ENCODE measurements at places on chromosomes 6 and 20. TPM values are rescaled to one million over a fixed set of nuclear protein-coding genes. Genes with fewer than 3 reads are reported as not detected.

GRCh38 chr20:316316-317068 lies 8.9 kb upstream of the SOX12 start:
- no peak for DNase-seq

GRCh38 chr6:138809677-138810076 lies 13.8 kb downstream of the ECT2L start:
- DNase-seq, result no peak

DNA sequence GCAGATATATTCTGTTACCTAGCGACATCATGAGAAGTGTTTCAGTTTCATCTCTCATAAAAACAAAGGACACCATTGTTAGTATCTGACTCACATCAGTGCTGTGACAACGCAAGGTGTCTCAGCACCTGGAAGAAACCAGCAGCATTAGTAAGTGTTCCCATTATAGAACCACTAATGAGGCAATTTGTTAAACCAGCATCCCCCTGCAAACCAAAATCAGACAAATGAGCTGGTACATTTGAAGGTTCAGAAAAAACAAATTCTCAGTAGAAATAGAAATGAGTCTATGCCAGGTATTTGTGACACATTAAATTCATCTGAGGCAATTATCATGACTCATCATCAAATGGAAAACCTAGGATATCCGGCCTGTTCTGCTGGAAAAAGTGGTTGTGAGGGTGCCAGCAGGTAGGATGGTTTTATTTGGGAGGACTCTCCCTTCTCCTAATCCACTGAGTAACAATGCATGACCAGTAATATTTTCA lies 151.7 kb downstream of the TMEM200A start:
- DNase-seq, result no peak

DNA sequence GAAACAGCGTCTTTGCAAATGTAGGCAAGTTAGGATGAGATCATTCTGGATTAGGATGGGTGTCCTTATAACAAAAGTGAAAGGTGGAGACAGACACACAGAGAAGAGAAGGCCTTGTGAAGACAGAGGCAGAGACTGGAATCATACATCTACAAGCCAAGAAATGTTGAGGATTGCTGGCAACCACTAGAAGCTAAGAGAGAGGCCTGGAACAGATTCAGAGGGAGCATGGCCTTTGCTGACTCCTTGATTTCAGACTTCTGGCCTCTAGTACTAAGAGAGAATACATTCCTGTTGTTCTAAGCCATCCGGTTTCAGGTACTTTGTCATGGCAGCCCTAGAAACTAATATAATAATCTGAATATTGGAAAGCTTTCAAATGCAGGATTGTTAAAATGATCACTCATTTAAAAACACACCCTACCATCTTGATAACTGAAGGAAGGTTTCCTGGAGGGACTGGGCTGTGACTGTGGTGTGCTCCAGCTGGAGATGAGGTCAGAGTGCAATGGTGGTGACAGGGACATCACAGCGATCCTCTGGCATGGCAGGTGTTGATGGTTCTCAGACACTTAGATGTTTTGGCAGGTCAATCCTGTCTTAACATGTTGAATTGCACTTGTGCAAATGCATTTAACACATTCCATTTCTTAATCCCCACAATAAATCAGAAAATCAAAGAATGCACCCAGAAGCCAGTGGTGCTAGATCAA lies 25.1 kb downstream of the CD83 start:
- no peak for DNase-seq

DNA sequence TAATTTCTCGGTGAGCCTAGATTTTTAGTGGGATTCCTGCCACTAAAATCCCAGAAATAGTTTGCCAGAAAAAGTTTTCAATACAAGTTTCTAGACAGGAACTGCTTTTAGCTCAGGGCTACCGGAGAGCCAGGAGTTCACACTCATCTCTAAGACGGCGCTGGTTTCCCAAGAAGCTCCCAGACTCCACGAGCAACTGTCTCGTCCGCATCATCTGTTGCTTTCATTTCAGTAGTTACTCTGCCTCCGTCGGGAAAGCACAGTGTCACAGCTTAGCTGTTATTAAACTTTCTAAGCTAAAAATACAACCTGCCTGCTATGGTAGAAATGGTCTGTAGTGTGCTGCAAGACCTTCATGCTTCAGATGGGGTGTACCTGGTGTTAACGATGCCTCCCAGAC lies 197.3 kb upstream of the SNX9 start:
- DNase-seq, result no peak

DNA sequence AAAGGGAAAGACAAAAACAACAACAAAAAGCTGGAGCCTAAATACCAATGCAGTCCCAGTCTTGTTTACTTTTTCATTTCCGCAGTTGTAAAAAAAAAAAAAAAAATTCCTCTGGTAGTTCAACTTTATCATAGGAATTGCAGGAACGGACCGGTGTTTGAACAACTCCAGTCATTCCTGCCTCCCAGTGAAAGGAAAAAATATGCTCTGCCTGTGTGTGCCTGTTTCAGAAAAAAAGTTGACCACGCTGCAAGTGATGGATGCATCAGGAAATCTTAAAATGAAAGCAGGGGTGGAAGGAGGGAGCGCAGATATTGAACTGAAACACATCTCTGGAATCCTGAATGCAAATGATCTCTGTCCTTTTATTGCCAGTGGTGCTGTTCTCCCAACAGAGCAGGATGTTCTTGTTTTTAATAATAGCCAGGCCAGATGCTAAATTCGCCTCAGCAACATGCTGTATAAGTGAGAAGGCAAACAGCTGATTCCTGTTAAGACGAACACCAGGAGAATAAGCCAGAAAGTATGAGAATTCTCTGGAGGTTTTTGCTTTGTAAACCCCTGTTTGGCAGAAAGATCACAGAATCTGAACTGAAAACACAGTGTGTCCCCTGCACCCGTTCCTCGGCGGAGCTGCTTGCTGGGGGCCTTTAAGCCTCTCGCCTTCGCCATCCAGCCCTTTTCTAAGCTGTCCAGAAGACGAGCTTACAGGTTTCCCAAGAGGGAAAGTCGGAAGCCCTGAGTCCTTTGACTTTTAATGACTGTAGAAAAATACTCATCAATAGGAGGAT lies 178.4 kb upstream of the SUPT3H start:
- DNase-seq, result no peak

- DNase-seq, result no peak
Measured at GRCh38 chr20:58886546-58886945, 34.0 kb downstream of the GNAS start.

- no peak for DNase-seq
Measured at GRCh38 chr6:43715056-43715788, 27.6 kb upstream of the MRPS18A start.

DNA sequence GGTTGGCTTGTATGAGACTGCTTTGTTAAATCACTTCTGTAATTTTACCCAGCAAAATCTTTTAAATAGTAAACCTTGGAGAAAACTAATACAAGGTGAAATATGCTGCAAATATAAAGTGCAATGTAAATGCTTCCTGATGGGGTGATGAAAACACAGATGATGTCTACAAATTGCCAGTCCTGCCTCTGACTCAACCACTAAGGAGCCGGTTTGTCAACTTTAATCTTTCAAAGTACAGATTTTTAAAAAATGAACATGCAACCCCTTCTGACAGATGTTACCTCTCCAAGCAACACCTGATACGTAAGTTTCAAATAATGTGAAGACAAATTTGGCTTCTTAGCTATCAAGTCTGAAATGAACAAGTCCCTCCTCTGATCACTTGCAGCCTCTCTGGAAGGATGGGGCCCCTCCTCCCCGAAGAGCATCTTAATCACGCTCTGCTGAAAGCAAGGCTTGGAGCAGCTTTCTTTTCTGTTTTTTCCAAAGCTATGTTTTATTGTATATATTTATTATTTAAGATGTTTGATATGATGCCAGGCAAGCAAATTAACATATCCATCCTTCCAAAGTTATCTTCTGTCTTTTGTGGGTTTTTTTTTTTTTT lies 196.0 kb downstream of the MYLK4 start:
- DNase-seq, result no peak

- no peak for DNase-seq
Measured at GRCh38 chr6:139361211-139361610, 13.2 kb downstream of the CITED2 start.

- no peak for DNase-seq
Measured at GRCh38 chr6:3227363-3228045, at the start of gene TUBB2B. Gene TUBB2B (minus strand): TSS chr6:3227653. CDS start chr6:3227543, 110 bp downstream.

GRCh38 chr20:15061955-15062354 lies 724.5 kb upstream of the FLRT3 start:
- DNase-seq, result no peak

DNA sequence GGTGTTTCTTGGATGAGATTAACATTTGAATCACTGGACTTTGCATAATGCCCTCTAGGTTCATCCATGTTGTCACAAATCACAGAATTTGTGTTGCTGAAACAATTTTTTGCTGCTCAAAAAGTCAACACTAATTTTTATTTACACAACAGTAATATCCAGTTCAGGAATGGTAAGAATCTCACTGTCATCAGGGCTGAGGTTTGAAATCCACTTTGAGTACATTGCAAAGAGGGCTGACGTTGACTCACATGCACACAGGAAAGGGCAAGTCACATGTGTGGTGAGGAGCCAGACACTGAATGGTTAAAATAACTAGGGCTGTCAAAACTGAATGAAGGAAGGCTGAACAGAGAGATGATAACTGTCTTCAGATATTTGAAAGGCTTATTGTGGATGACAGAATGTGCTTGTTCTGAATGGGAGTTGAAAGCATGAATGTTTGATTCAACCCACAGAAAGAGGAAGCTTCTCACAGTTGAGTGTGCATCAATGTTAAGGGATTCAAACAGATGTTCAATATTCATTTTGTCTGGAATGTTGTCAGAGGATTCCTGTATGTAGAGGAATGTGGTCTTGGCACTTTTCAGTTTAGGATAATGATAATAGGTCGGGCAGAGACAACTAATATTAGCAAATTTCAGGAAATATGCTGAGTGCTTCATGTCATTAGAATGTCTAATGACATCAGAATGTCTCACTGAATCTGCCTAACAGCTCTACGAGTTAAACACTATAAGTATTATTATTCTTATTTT lies 3.6 kb upstream of the ADGRG6 start:
- DNase-seq, result no peak

DNA sequence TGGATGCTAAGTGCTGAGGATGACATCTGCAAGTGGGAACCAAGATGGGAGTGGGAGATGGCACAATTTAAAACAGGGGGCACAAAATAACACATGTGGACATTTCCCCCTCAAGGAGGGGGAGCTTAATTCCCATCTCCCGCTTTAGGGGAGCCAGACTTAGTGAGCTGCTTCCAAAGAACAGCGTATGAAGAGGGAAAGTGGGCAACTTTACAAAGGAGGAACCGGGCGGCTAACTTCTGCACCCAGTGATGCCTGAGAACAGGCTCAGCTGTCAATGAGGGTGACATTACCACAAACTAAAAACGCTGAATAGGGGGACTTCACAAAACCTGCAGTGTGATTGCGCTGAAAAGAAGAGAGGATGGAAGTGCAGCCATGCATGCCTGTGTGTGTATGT lies 95.5 kb upstream of the NXT1 start:
- DNase-seq, result no peak

GRCh38 chr6:1131285-1132079 lies 180.4 kb upstream of the FOXQ1 start:
- DNase-seq, result peak; percentile 26

DNA sequence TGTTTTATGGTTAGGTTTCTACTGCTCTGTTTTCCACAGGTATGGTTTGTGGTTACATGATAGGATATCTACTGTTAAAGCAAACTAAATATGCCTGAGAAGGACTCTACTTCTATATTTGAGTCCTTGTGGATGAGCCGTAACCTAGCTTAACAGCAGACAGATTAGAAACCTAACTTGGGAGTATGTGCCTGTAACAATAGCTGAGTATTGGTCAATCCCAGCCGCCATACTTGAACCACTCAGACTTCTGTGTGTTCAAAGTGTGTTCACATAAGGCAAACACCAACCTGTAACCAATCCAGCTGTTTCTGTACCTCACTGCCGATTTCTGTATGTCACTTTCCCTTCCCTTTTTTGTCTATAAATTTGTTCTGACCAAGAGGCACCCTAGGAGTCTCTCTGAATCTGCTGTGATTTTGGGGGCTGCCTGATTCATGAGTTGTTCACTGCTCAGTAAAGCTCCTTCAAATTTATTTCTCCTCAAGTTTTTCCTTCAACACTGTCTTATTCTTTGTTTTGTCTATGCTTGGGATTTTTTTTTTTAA lies 37.1 kb downstream of the PHF3 start:
- DNase-seq, result no peak

GRCh38 chr6:101537753-101538316 lies 144.3 kb downstream of the GRIK2 start:
- no peak for DNase-seq

DNA sequence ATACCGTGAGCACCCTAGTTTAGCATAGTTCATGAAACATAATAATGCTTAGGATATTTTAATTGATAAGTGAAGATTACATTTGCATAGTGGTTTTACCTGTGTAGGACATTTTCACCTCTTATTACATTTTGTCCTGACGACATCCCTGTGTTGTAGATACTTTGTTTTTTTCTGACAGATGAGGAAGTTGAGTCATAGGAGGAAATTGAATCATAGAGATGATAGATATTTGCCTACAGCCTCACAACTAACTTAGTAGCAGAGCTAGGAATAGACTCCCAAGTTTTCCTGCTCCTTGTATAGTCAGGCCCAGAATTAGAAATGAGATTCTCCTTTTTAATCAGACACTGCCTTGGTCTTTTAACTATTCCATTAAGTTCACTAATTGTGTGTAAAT lies 100.5 kb upstream of the SUPT3H start:
- DNase-seq, result no peak

DNA sequence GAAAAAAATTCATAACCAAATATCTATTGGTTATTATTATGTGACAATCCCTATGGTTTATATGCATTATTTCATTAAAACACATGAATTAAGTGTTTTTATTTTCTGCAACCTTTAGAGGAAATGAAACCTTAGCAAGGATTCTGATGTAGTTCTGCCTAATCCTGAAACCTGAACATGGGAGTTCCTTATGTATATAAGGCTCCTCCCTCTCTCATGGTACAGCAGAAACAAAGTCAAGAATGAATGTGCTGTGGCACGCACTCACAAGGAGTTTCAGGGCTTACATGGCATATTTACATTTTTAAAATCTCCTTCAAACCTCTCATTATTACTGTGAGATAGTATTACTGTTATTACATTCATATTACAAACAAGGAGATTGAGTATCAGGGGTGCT lies 426.4 kb upstream of the CITED2 start:
- DNase-seq, result no peak

Gene PTCRA
- not detected for total RNA-seq

Gene TBXT
- total RNA-seq, result not detected

Gene ZGPAT
- 11.0 TPM for total RNA-seq

Gene HLA-DRB1
- total RNA-seq, result 10.2 TPM

Gene SLC16A10
- total RNA-seq, result 5.4 TPM

Gene ENPP4
- 13.6 TPM for total RNA-seq

Gene TMEM200A
- total RNA-seq, result 24.8 TPM

Gene HTR1E
- total RNA-seq, result 0.26 TPM

Gene CDSN
- total RNA-seq, result not detected

Gene PSMB8
- 24.9 TPM for total RNA-seq

Gene CYP21A2
- not detected for total RNA-seq
